ENCODE measurements at places on chromosomes 3 and 15.

DNA sequence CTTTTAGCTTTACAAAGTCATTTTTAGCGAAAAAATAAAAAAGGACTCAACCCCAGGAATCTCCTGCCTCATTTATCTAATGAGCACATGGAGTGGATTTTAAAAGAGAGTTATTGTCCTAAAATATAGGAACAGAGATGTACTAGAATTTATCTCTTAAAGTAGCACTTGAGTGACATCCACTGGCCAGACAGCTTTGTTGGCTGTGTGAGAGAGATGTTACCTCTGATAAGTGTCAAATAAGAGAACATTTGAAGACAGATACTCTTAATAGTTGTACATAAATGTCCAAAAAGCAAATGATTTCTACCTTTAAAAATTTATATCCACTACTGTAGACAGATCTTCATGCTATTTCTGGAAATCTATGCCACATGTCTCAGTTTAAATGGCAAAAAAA lies 12.3 kb upstream of the MFSD1 start:
- no peak for DNase-seq

DNA sequence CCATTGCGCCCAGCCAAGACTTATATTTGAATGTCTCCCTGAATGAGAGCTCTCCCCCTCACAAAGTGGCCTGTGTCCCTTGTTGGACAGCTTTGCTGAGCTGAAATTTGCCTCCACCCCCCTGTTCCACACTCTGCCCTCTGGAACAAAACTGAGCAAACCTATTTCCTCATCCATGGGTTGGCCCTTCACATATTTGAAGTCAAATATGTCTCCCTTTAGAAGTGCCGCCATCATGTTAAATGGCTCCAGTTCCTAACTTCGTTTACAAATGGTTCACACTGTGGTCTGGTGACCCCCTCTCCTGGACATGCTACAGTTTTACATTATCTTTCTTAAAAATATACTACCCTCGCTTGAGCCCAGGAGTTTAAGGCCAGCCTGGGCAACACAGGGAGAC lies 4.6 kb downstream of the PLIN1 start:
- DNase-seq = no peak

GRCh38 chr15:99708563-99708962 lies 24.7 kb downstream of the LYSMD4 start:
- no peak for DNase-seq

DNA sequence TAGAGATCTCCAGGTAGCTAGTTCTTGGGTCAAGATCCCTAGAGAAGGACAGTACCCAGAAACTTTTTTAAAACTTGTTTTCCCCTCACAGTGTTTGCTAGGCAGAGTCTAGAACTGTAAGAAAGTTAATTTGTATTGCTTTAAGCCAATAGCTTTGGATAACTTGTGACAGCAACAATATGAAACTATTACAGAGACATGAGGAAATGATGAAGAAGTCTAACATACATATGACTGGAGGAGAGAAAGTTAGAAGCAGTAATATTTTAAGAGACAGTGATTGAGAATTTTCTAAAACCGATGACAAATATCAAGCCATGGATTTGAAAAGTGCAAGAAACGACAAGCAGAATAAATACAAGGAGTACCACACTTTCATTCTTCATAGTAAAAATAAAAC lies 10.0 kb downstream of the HMG20A start:
- DNase-seq = no peak

- DNase-seq = no peak
These were observed 5.1 kb upstream of the SCAMP2 start for GRCh38 chr15:74878273-74878672.

DNA sequence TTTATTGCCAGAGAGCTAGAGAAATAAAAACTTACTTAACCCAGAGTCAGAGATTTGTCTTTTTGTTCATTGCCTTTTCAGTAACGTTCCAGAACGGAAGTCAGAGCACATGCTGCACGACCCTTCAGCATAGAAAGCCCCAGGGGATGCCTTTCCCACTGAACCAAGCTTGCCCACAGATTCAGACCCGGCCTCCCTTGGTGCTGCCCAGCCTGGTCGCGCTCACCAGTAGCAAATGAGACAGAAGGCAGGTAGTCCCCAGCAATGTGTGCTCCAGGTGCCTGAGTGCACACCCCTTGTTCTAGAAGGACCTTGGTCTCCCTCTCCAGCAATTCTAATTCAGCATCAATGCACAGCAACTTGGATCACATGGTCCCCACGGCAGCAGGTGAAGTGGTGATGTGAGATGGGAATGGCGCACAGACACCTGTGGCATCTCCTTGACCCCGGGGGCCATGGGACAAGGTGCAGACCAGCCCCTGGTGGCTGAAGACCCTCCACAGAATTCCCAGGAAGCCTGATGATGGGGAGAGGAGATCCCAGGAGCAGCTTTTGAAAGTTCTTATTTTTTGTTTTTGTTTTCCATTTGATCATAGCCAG lies 91.8 kb upstream of the IQSEC1 start:
- DNase-seq = no peak

- no peak for DNase-seq
These were observed 34.5 kb downstream of the KLF13 start for GRCh38 chr15:31360843-31361763.

DNA sequence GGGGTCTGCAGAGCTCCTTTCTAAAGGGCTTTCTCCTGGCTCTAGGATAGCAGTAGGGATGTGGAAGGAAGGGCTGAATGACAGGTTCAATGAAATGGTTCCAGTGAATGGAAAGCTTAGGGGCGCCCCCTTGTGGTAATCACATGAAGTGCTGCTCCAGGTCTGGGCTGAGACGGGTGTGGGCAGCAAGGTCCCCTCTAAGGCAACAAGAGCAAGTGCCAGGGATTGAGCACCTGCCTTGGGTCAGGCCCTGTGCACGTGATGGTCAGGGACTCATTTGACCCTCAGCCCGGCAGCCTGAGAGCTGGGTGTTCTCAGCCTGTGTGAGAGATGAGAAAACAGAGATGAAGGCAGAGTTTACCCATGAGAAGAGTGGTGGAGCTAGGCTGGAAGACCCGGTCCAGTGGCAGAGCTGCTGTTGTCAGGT lies 12.1 kb upstream of the CX3CR1 start:
- peak; percentile 72 for DNase-seq
